ENCODE measurements at places on chromosomes 11 and 22.

DNA sequence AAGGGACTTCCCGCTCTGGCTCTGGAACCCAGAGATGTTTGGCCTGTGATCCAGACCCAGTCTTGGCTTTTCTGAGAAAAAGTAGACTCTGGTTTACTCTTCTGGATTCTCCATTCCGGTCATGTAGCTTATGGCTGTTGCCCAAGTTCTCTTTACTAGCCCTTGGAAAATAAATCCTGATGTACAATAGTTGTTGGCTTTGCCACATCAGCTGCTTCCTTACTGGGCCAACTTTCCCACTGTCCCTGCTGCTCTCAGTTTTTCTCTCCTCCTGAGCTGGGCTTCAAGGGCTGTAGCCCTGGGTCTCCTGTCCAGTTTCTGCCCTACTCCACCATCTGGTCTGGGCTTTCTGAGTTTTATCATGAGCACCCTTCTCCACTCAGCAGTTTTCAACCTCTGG is 12.5 kb downstream of the PATZ1 start:
- DNase-seq, result no peak

DNA sequence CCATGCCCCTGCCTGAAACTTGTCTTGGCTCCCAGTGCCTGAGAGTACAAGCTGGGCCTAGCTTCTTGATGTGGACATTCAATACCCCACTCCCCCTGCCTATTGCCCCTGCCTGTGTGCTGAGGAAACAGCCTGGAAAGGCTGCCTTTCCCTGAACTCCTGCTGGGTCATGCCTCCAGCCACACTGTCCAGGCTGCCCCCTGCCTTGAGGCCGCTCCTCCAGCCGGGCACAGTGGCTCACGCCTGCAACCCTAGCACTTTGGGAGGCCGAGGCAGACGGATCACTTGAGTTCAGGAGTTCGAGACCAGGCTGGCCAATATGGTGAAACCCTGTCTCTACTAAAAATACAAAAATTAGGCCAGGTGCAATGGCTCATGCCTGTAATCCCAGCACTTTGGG is 10.1 kb downstream of the CCS start:
- DNase-seq, result no peak

DNA sequence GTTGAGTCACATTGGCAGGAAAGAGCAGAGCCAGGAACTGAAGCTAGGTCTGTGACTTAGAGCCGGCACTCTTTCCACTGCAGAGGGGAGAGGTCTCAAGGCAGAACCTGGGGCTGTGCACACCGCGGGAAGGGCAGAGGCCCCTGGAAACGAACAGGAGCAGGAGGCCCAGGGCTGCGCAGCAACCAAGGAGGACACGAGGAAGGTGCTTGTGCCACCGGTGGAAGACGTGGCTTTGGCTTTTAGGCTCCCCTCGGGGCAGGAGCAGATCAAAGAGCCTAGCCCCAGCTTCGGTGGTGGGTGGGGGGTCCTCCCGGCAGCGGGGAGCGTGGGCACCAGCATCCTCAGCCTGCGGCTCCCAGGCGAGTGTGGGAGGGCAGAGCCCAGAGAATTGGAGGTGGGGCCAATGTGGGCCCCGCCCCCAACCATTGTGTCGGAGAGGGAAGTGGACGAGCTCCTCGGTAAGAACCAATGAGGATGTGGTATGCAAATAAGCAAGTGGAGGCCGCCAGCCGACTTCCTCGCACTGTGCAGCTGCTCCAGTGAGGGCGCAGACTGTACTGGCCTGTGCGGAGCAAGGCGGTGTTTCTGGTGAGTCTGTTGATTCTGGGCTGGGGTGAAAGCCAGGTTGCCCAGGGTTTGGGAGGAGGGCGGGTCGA is at the start of gene CCDC116:
Gene CCDC116, plus strand, starts transcription at position 524 of the 659 bp plus-strand sequence. CDS start 422 bp downstream, outside the sequence.
- DNase-seq, result peak; percentile 71

DNA sequence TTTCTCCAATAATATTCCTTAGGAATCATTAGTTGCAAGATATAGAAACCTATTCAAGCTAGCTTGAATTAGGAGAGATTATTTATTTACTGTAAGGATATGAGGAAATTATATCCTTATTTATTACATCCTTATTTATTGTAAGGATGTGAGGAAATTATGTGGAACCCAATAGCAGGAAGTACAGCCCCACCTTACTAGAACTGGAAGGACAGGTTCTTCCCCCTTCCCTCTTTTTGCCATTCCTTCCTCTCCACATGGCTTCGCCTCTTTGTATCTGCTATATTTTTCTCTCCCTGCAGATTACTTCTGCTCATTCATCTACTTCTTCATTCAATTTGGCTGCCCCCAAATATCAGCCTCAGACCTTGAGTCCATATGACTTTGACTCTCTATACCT is 49.5 kb upstream of the B3GNT6 start:
- DNase-seq, result no peak

DNA sequence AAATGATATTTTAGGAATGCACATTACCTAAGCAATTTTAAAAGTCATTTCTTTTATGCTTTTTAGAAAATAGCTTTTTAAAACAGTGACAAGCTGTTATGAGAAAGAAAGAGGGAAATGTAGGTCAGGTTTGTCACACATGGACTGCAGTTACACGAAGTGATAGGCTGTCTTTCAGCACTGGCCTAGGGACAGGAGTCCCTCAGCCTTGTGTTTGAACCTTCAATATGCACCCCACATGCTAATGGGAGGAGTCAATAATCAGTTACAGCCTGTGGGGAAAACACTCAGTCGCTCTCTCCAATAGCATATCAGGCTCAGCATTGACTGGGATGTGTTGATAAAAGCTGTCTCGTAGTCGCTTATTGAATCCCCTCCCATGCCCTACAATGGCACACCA is 45.8 kb downstream of the DNAJC24 start:
- no peak for DNase-seq

GRCh38 chr11:35114906-35115687 is 23.9 kb upstream of the CD44 start:
- no peak for DNase-seq

Data from activated naive CD4-positive, alpha-beta T cell treated with Interleukin-2 at 50 U/mL for 16 hours (primary cell).